ENCODE measurements at places on chromosomes 2 and 18.

- no peak for DNase-seq
These were observed 552.0 kb downstream of the IRS1 start for GRCh38 chr2:226247289-226248275.

GRCh38 chr2:188645986-188646385, 328.2 kb upstream of the COL3A1 start:
- DNase-seq = no peak

DNA sequence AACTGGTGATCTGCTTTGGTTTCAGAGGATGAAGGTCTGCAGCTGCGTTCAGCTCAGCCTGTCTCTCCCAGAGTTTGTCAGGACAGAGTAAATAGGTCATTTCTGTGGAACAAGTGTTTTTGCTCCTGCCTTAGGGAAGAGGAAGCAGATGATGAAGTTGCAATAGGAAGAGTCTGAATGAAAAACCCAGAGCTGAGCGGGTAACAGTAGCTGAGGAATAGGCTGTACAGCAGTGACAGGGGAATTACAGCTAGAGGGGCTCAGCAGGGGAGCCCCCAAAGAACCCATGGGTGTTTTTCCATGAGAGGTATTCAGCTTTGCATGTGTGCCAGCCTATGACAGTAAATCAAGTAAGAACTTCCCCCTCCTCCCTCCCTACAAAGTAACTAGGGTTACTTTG, 10.3 kb upstream of the CYBRD1 start:
- no peak for DNase-seq

- no peak for DNase-seq
These were observed 191.6 kb downstream of the SEPTIN10 start for GRCh38 chr2:109422071-109422757.

DNA sequence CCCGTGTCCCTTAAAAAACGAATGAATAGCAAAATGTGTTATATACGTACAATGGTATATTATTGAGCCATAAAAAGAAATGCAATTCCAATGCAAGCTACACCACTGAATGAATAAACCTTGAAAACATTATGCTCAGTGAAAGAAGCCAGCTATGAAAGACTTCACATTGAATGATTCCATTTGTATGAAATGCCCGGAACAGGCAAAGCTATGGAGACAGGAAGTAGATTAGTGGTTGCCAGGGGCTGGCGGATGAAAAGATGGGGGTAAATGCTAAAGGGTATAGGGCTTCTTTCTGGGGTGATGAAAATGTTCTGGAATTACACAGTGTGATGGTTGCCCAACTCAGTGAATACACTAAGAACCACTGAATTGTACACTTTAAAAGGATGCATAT, 113.3 kb downstream of the NOL10 start:
- DNase-seq = no peak

DNA sequence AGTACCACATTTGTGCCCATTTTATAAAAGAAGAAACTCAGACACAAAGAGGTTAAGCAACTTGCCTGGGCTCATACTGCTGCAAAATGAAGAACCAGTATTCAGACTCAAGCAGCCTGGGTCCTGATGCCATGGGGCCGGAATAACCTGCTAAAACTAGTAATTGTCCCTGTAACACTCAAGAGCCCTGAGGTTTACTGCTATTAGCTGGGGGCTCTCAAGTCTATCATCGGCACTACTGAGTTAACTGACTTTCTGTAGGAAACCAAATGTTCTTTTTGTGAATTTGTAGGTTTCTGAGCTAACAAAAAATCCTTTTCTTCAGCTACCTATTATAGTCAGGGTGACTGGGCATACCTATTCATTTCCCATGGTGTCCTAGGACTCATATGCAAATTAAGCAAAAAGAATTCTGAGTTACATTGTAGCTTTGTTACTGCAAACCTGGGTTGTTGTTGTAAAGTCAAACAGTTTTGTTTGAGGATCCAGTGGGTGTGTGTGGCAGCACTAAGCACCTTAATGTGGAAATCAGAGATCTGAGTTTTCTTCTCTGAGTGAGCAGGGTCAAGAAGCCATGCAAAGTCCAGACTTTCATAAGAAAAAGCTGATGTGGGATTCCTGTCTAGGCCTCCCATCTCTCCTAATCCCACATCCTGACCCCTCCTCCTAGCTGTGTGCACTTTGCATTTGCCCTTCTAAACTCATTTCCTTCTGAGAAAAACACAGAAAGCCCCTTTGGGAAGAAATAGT, 72.4 kb upstream of the TNP1 start:
- no peak for DNase-seq

- DNase-seq = no peak
These were observed 184.1 kb upstream of the ARL4C start for GRCh38 chr2:234680688-234681619.

DNA sequence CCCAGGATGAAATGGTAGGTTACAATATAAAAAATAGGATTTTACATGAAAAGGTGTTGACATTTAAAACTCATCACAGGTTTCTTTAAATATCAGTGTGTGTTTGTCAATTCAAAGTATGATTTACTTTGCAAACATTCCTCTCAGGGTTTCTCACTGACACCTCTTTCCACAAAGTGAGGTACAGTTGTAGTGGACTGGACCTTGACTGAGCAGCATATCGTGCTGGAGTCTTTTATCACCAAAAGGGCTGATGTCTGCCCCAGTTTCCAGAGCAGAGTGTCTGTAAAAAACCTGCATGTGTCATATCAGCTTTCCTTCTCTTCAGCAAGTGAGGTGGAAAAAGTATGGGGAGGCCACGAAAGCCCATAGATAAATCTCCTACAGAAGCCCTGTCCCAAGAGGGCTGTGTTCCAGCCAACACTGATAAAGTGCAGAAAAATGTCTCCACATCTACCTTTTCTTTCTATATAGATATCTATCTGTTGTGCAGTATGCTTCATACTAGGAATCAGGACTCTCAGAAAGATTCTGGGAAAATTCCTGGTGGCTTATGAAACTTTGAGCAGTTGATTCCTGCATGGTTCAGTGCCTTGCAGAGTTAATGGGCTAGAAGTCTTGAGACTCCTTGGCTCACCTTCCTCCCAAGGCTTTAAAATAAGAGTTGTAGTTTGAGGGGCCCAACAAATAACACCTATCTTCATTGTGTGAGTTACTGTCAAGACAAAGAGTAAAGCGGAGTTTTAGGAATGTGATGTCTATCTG, 6.9 kb downstream of the ACYP2 start:
- peak; percentile 6 for DNase-seq

- DNase-seq = no peak
These were observed 11.8 kb downstream of the TPGS2 start for GRCh38 chr18:36817039-36817438.

- DNase-seq = no peak
These were observed 83.5 kb upstream of the SERPINE2 start for GRCh38 chr2:224122542-224122941.

DNA sequence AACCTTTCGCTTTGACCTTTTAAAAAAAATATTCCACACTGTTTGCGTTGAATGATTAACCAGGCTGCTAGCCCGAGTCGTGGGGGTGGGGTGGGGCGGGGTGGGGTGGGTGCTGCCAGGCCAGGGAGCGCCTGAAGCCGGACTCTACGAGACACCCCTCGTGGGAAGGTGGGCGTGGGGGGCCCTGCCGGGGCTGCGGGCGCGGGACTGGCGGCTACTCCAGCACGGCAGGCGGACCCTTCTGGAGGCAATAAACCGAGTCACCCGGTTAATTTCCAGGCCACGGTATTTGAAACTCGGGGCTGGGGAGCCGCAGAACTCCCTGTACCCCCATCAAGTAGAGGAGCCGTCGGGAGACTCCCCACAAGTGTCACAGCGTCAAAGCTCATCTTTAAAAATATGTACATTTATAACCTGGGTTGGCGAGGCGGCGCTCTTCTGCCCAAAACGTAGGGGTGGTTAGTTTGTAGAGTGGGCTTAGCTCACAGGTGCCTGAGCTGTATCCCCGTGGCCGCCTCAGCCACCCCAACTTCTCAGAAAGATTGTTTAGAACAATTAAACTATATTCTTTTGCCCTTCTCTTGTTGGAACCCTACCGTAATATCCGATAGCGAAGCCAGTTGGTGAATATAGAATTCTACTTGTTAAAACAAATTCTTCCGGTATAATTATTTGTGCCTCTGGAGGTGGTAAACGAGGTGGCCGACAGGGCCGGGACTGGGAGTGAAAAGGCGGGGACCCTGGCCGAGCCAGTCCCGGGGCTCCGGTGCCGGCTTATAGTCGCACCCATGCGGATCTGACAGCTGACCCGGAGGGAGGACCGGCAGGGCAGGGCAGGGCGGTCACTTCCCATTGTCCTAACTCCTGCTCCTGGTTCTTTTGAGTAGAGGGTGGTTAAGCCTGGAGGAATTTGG, 1.4 kb downstream of the B3GNT2 start:
- DNase-seq = peak; percentile 48

DNA sequence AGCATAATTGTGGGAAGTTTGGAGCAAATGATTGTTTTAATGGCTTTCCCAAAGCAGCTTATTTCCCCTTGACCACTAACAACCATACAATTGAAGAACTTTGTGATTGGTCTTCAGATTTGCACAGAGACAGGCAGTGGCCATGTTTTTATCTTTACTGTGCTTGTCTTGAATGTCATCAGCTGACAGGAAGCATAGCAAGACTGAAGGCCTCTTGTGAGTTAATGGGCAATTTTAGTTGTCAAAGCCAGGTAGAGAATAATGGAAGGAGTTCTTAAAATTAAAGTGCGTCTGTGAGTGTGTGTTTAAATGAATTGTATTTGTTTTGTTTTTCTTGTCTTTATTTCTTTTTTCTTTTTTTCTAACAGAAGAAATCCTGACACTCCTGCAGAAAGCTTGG, 809.9 kb downstream of the TSN start:
- DNase-seq = no peak

- DNase-seq = no peak
These were observed 22.3 kb downstream of the SP5 start for GRCh38 chr2:170737406-170737805.

GRCh38 chr18:43772907-43773306, 495.6 kb upstream of the SYT4 start:
- no peak for DNase-seq

DNA sequence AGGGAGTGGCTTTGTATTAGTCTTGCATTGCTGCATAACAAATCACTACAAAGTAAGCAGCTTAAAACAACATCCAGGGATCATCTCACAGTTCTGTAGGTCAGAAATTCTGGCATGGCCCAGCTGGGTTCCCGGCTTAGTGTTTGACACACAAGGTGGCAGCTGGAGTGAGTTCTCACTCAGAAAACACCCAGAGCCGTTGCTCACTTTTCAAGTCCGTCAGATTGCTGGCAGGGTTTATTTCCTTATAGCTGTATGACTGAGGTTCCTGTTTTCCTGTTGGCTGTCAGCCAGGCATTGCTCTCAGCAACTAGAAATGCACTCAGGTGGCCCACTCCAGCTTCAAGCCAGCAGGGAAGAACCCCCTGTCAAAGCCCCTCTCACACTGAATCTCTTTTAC, 324.1 kb downstream of the CCDC178 start:
- no peak for DNase-seq

DNA sequence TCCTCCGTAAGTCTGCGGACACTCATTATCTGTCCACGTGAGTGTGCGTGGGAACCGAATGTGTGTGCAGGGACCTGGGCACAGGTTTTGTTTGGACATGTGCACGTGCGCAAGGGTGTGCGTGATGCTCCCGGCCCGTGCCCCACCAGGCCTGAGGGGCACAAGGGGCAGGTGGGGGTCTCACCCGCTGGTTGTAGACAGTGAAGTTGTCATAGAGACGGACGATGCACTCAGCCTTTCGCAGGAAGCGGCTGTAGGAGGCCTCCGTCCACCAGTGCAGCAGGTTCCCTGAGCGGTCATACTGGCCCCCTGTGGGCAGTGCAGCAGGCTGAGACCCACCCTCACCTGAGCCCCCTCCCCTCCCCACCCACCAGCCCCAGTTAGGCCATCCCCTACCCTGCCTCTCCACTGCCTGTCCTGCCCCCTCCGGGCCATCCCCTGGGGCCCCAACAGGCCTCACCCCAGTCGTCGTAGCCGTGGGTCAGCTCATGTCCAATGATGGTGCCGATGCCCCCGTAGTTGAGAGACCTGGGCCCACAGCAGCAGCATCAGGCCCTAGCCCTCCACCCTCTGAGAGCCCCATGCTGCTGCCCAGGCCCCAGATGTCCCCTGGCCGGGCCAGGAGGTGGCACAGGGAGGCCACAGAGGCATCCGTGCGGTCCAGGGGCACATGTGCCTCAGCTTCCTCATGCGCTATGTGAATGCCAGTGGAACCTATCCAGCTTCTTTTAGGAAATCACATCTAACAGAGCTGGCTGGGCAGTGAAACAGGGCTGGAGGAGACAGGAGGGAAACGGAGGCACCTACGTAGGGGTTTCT, 6.1 kb downstream of the ECEL1 start:
- DNase-seq = no peak

- DNase-seq = no peak
These were observed 379.4 kb downstream of the CDH2 start for GRCh38 chr18:27797484-27797883.

DNA sequence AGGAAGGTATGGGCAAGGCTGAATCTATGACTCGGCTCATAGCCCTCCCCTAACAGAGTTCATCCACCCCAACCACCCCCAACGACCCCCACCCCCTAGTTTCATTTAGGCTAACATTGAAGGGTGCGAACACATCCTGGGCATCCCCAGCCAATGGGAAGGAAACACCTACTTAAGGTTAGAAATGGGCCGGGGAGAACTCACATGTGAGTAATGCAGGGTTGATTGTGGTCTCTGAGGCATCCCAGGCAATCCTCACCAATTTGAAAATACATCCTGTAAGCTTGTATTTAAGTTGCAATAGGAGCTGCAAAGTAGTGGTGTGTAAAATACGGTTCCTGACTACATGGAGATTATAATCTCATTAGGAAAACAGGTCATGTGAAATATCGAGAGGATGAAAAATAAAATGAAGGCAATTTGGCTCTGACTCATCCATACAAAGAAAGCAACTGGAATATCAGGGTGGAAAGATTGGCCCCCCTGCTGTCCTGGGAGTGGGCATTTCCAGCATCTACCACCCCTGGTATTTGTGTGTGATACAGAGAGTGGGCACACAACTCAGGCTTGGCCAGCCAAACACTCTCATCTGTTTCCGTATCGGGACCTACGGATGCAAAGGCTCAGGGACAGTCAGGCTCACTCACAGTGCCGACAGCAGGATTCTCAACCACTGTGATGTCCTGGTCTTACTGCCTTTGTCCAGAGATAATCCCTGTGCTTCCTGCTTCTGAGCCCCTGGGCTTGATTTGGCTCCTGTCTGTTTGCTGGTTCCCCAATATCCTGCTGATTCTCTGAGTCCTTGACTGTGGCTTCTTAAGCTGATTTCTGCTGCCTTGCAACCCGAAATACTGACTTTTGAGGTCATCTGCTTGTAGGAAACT, 90.0 kb upstream of the NCKAP5 start:
- no peak for DNase-seq

- no peak for DNase-seq
These were observed 1261.2 kb upstream of the SLC39A10 start for GRCh38 chr2:194395818-194396217.

DNA sequence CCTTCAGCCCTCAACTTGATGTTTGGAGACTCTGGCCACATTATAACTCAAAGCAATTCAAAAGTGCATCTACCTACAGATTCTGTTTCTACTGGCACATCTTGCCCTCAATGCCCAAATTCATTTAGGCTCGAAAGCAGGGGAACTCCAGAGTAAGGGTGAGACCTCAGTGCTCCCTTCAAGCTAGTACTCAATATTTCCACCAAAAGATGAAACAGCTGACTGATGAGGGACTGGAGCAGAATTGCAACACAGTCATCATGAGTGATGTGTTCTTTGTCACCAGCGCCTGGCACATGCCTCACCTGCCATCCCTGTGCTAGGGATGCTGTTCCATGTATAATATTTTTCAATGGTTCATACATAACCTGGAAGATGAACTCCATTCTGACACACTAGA, 247.3 kb downstream of the DSEL start:
- no peak for DNase-seq

- no peak for DNase-seq
These were observed 404.1 kb downstream of the ZEB2 start for GRCh38 chr2:144115739-144116291.

Data from right kidney (tissue), 9 donors.